Skeletal muscle cell (primary cell): ENCODE measurements at places on chromosomes 1 and 21.

- no peak for DNase-seq
Measured at GRCh38 chr1:208344202-208344857, 100.1 kb upstream of the PLXNA2 start.

DNA sequence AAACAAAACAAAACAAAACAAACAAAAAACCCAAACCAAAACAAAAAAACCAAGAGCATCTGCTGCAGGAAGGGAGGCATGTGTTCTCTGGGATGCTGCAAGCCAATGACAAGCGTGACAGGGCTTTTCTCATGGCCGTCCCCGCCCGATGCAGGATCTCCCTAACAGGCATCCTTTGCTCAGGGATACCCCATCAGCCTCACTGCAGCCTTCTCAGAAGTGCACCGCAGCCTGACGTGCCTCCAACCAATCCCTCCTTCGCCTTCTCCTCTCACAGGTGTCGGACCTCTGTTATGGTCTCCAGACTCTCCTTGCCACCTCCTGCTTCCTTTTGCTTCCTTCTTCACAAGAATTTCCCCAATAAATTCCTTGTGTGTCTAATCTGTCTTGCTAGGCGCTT, 147.2 kb downstream of the PCP4 start:
- DNase-seq: no peak

- no peak for DNase-seq
Measured at GRCh38 chr1:163094182-163094581, 25.0 kb downstream of the RGS4 start.

GRCh38 chr1:47669081-47669585, 231.3 kb downstream of the FOXD2 start:
- DNase-seq: no peak

- no peak for DNase-seq
Measured at GRCh38 chr1:226939438-226940028, 561 bp upstream of the COQ8A start.
